ENCODE measurements at places on chromosomes 6 and 20.

GRCh38 chr6:34633785-34634184 is 62.8 kb downstream of the ILRUN start:
- no peak for DNase-seq

GRCh38 chr6:7640607-7641577 is 50.9 kb downstream of the SNRNP48 start:
- peak; percentile 21 for DNase-seq

GRCh38 chr6:43823390-43823789 is 53.4 kb downstream of the VEGFA start:
- DNase-seq: no peak

DNA sequence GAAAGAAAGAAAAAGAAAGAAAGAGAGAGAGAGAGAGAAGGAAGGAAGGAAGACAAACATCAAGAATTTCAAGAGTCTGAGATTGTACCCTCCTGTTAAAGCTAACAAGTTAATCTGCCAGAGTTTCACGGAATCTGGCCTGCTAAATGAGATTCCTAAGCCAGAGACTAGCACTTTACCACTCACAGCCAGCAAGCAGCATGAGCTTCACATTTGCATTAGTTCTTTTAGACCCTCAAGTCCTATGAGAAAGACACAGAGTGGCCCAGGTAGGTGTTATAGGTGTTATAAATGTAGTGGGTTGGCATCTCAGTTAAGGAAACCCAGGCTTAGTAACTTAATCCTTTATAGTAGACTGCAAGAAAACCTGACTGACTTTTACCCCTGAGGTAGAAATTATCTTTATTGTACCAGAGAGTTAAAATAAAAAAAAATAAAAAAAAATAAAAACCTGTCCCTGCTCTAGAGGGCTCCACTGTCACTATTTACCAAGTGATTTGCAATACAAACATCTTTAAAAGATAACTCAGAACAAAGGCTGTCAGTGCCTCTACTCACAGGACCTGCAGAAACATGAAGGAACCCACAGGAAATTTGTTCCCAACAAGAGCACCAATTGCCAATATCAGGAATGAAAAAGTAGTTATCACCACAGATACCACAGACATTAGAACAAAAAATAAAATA is 9.7 kb upstream of the IBTK start:
- no peak for DNase-seq

DNA sequence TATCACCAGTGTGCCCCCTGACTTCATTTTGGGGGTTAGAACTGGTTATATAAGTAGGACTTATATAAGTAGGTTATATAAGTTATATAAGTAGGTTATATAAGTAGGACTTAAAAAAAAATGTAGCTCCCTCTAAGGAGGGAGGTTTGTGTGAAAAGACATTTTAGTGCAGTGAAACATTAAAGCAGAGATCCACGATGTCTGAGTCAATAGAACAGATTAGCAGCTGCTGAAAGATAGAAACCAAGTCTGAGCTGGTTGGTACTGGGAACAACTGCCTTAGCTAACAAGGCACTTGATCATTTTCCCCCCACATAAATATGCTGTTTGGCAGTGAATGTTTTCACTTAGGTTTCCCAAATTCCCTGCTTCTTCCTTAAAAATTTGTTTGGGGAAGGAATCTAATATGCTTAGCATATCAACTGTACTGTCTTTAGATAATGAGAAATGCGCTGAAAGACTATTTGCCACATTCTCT is 2.1 kb upstream of the RPS12 start:
- no peak for DNase-seq
